ENCODE measurements at places on chromosomes 1 and 21.

DNA sequence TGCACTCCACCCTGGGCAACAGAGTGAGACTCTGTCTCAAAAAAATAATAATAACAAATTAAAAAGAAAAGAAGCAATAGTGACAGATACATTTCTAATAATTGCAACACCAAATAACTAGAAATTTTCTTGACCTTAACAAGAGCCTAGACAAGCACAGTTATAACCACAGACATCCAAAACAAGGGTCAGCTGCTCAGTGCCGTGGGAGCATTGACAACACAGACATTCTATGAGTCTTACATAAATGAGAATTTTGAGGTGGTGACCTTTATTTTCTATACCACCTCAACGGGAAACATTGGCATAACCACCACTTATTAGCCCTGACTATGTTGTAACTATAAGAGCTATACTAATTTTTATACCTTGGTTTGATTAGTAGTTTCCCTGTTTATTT, 156.1 kb downstream of the NR5A2 start:
- DNase-seq, result no peak

DNA sequence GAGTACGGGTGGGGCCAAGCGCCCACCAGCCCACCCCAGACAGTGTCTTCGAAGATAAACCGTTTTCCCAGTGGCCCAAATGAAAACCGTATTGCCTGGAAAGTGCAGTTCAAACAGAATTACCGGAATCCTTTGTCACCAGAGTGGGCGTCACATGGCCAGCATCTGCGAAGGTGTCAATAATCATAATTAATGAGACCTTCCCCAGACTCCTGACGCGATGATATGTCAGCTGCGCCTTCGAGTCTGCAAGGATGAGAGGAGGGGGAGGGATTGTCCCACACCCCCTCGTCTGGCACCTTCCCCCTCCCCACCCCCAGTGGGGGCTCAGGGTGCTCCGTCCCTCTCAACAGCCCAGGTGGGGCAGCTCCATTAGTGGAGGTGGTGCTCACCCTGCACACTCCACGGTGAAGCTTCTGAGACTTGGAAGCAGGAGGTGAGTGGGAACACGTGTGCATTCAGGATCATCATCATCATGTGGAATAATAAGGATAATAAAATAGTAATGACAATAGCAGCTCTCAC, 215.1 kb downstream of the PTPRU start:
- no peak for DNase-seq

DNA sequence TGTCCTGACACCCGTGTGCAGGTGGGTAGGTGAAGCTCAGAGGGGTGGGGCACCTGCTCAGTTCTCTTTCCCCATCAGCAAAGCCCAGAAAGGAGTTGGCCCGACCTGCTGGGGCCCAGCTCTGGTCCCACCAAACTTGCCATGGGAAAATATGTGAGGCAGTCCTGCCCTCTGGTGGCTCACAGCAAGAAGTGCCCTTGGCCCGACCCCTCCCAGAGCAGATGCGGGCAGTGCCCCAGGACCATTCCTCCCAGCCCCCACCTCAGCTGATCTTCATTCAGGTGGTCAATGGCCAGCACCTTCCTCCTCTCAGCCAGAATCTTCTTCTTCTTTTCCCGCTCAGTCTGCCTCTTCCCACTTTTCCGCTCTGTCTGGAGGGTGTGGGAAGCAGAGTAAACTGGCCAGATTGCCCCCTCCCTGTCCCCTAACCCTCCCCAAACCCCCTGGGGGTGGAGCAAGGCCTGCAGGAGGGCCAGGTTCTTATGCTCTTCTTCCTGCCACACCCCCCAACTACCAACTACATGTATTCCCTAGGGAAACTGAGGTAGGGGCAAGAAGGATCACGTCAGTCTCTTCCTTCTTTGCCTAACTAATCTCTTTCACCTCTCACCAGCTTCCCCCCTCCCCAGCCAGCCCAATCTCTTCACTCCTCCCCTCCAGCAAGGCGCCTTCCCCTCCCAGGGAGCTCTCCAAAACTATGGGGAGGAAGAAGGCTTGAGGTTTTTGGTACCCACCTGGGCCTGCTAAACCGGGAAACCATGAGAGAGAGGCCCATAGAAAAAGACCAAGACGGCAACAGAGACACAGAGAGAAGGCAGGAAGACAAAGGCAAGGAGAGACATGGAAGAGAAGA, 15.6 kb downstream of the TNNT2 start:
- peak; percentile 49 for DNase-seq

GRCh38 chr1:226603022-226603857, 54.7 kb downstream of the STUM start:
- no peak for DNase-seq

GRCh38 chr1:116504308-116505156, 66.3 kb downstream of the CD58 start:
- DNase-seq, result peak; percentile 61

- no peak for DNase-seq
These were observed 19.9 kb upstream of the NMNAT2 start for GRCh38 chr1:183438060-183438459.

DNA sequence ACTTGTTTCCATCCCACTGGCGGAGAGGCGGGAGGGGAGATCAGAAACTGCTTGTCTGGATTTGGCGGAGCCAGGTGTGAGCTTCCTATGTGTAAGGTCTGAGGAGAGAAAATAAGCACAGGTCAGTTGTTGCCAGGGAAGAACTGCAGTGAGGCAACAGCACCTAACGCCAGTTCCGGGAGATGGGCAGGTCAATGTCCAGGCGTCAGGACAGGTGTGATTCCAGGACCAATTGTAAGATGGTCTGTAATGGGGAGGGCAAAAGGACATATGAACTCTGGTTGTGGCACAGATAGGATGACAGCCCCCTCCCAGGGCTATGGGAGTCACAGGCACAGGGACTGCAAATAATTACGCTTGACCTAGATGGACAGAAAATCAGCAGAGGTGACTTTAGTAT, 9.6 kb upstream of the KCNE1 start:
- no peak for DNase-seq

GRCh38 chr1:95097426-95097825, 19.7 kb upstream of the TLCD4 start:
- no peak for DNase-seq

Data from mucosa of descending colon (tissue), 3 donors.